HL-60 (cell line): ENCODE measurements at places on chromosomes 2 and 18.

DNA sequence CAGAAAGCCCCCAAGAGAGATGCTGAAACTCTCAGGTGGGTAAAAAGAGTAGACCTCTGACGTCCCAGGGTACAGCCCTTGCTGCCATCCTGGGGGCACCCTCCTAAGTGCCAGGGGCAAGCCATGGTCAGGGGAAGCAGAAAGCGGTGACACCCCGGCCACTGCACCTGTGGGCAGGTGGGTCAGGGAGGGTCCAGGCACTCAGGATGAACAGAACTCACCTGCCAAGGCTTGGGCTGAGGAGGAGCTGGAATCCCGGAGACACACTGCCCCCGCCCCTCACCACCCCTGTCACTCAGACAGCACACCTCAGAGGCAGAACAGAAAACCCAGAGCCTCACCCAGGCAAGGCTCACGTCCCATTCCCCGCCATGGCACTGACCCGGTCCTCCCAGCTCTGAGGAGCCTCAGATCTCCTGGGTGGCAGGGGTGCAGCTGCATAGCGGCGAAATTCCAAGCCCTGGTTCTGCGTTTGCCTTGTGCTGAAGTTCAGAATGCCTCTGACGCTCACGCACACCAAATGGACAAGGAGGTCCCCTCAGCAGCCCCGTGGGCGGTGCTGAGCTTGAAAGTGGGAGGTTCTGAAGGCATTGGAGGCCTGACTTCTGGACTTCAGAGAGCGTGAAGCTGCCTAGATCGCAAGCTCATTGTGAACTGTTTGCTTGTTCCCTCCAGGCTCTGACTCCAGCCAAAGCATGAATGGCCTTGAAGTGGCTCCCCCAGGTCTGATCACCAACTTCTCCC, 4.3 kb downstream of the GPR17 start:
- no peak for DNase-seq

GRCh38 chr2:171547720-171548119, 25.4 kb downstream of the CYBRD1 start:
- DNase-seq = no peak

- no peak for DNase-seq
These were observed 135.8 kb downstream of the COPS8 start for GRCh38 chr2:237221443-237221842.

- DNase-seq = no peak
These were observed 78.5 kb downstream of the RHOB start for GRCh38 chr2:20525041-20526035.

- no peak for DNase-seq
These were observed 67.8 kb downstream of the STK39 start for GRCh38 chr2:168179592-168179991.

GRCh38 chr18:75023473-75023872, 185.5 kb downstream of the PTGR3 start:
- no peak for DNase-seq

DNA sequence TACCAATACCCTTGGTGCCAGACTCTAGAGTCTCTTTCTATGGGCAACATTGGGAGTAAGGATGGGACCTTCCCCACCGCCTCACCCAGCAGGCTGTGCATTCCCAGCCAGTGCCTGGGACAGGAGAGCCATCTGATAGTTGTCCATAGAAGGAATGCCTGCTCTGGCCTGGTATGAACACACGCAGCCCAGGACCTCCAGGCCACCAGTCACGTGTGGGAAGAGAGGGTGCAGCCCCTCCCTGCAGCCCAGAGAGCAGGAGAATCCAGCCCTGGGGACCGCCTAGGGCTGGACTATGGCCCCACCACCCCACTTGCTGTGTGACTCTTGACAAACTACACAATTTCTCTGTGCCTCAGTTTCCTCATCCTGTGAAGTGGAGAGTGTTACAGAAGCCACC, 52.5 kb upstream of the ID2 start:
- DNase-seq = no peak

DNA sequence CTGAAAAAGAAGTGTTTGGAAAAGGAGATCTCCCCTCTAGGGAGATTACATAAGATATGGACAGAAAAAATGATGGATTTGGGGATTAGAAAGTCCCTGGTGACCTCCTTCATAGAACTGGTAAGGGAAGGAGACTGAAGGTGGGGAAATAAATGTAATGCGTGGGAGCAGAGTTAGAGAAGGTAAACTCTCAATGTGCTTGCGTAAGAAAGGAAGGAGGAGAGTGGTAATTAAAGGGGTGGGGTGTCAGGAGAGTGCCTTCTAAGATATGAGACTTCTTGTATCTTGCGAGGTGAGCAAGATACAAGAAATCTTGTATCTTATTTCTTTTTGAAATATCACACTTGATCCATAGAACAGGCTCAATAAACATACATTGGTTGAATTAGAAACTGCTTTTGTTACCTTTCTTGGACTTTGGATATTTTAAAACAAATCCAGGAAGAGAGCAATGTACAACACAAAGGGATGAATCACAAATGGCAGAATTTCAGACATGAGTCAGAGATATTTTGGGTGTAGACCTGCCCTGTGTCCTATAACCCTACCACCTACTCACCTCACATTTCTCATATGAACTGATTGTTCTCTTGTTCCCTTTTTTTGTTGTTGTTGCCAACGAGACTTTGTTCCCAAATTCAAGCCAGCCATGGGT, 342.4 kb downstream of the INSIG2 start:
- DNase-seq = no peak

DNA sequence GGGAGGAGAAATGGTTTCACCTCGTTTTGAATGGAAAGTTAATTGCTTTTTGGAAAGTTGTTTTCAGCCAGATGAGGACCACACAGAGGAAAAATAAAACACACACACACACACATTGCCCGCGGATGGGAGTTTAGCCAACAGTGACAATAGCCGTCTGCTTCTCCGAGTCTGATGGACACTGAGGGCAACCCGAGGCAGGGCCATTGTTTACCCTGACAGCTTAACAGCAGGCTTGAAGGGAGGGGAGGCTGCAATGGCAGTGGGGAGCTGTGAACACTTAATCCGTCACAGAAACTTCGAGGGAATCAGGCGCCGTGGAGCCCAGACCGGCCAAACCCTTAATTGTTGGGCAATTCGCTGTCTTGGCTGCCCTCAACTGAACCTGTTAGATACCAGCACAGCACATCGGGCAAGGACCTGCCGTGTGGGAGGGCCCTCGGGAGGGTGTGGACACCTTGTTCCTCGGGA, 145.9 kb downstream of the ACKR3 start:
- DNase-seq = no peak

DNA sequence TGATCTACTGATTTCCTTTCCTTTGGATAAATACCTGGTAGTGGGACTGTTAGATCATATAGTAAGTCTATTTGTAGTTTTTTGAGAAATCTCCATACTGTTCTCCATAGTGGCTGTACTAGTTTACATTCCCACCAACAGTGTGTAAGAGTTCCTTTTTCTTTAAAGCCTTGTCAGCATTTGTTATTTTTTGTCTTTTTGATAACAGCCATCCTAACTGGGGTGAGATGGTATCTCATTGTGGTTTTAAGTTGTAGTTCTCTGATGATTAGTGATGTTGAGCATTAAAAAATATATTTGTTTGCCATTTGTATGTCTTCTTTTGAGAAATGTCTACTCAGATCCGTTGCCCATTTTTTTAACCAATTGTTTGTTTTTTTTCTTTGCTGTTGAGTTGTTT, 33.9 kb upstream of the EPG5 start:
- no peak for DNase-seq

DNA sequence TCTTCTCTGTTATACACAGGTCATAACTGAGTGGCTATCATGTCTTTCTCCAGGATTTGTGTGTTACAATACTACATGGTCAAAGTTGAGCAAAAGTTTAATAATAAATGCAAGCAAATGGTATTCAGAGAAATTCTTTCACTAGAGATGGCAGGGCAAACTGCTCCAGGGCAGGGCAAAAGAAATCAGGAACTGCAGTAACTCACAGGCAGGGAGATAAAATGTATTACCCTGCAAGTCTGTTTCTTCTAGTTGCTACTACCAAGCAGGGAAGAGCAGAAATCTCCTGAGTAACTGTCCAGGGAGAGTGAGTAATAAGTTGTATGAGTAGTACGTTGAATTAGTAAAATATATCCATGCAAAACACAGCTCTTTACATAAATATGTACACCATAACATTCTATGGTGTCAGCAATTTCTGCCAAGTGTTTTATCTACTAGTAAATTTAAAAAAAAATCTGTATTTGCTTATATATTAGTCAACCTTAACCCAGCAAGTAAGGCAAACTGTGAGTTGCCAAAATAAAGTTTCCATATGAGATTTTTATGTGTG, 404.1 kb downstream of the ZEB2 start:
- DNase-seq = no peak

GRCh38 chr2:113219889-113220641, 46.3 kb downstream of the PSD4 start:
- DNase-seq = peak; percentile 81

GRCh38 chr2:224975761-224976160, 66.5 kb downstream of the DOCK10 start:
- DNase-seq = no peak

GRCh38 chr18:79405019-79405780, 9.5 kb downstream of the NFATC1 start:
- DNase-seq = no peak

DNA sequence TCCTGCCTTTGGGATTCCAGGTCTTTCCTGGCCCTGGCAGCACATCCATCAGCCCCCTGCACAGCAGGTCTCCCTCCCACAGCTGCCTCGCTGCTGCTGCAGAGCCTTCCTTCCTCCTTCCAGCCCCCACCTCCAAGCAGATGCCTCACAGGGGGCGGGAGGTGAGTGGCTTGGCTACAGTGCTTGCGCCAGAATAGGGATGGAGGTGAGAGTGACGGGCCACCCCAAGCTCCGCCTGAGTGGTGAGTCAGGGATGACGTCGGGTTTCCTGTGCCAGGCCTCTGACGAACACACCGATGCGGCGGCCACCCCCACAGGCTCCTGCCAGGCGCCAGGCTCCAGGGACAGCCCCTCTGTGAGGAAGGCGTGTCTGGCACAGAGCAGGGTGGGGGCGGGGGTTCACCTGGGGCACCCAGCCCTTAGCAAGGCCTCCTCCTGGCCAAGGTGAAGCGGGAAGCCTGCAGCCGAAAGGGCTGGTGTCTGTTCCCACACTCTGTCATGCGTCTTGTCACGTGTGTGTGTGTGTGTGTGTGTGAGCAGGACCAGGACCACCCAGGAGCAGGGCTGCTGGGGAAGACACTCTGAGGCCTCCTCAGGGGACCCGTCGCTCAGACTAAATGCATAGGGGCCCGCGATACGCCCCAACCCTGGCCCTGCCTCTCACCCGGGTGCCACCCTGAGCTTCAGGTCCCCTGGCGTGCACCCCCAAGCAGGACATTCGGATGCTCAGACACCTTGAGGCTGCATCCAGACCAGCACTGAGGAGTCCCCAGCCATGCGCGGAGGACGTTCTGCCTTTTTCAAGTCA, 3.4 kb upstream of the DUSP2 start:
- peak; percentile 96 for DNase-seq

DNA sequence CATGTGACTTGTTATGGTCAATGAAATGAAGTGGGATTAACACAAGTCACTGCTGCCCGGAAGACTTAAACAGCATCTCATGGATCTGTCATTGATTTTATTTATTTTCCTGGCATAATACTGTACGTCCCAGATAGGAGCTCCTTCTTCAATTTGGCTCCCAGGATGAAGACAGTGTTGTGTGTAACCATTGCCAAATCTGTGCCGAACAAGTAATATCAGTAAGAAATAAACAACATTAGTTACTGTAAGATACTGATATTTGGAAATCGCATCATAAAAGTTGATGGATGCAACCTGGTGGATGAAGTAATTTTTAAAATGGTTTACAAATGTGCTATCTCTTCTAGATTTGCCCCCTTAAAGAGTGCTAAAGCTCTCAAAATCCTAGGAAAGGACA, 419.0 kb upstream of the MMADHC start:
- DNase-seq = no peak

DNA sequence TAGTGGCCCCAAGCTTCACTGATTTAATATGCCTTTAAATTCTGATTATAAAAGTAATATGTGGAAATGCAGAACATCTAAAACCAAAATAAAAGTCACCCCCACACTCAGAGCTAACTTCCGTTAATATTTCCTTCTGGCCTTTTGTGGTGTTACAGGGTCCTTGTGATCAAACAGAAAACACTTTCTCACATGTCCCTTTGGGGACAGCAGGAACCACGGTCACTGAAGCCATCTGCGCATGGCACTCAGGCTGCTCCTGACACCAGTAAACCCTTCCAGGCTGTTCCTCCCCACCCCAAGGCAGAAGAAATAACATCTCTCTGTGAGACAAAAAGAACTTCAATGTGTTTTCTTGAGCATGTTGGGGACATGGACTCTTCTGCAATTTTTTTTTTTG, 25.1 kb upstream of the GPR17 start:
- no peak for DNase-seq

DNA sequence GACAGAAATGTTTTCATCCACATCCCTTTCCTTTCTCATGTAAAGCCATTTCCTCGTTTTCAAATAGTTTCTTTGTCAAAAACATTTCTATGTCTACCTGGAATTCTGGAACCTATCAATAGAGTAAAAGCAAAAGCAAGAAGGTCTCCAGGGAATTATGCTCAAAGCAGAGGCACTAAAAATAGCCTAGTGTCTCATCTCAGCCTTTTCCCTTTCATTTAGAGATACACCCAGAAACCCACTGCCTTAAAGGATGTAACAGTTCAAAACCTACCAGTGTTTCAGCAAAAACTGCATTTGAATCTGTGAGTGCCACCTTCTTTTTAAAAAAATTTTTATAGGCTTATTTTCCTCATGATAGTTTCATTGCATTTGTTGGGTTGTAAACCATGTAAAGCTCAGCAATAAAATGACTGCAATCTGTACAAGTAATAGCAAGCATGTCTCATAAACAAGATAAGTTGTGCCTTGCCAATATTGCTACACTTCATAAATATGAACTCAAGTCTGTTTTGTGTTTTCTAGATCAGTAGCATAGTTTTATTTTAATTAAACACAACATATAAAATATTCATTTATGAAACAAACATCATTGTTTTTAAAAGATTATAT, 927.3 kb upstream of the ACVR2A start:
- no peak for DNase-seq

DNA sequence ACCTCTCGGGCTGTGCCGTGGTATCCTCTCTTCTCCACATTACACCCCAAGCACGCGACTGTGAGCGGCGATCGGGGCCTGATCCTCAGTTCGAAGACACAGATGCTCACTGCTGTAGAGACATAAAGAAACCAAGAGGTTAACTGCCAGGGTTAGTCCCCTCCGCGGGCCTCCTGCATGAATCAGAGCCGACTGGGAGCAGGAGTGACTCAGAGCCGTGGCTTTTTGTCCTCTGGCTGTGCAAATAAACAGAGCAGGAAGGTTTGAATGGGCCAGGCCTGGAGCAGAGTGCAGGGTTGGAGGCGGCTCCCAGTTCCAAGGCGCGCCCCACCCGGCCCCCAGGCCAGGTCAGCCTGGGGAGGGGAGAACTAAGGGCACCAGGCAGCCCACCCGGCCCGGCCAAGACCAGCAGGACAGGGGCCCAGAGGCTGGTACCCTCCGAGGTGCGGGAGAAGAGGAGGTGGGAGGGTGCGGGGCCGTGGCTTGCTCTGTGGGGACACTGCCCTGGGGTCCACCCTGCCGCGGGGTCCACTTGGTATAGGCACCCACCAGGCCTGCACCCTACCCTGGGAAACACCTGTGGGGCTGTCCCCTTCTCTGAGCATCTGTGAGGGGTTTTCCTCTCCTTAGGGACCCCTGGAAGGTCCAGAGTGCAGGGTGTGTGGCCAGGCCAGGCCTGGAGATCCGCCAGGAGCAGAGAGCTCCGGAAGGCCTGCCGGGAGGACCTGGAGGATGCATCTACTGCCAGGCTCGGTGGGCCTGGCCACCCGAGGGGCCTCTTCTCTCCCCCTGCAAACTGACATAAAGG, 16.5 kb downstream of the TWIST2 start:
- no peak for DNase-seq
